ENCODE measurements at places on chromosomes 1 and 21.

GRCh38 chr1:226575739-226576378 is 27.3 kb downstream of the STUM start:
- DNase-seq = no peak

DNA sequence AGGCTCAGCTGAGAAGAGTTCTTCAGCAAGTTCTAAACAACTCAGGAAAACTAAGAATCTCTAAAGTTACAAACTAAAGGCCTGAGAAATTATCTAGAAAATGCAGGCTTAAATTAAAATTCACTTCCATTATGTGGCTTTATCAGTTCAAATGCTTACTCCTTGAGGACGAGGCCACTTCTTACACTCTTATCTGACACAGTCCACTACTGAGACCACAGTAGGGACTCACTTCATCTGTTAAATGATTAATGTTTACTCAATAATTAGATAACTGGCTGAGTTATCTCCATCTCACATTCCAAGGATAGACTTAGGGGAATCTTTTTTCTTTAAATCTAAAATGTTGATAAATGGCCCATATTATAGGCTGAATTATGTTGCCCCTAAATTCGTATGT is 1.6 kb downstream of the C1orf141 start:
- DNase-seq = no peak

DNA sequence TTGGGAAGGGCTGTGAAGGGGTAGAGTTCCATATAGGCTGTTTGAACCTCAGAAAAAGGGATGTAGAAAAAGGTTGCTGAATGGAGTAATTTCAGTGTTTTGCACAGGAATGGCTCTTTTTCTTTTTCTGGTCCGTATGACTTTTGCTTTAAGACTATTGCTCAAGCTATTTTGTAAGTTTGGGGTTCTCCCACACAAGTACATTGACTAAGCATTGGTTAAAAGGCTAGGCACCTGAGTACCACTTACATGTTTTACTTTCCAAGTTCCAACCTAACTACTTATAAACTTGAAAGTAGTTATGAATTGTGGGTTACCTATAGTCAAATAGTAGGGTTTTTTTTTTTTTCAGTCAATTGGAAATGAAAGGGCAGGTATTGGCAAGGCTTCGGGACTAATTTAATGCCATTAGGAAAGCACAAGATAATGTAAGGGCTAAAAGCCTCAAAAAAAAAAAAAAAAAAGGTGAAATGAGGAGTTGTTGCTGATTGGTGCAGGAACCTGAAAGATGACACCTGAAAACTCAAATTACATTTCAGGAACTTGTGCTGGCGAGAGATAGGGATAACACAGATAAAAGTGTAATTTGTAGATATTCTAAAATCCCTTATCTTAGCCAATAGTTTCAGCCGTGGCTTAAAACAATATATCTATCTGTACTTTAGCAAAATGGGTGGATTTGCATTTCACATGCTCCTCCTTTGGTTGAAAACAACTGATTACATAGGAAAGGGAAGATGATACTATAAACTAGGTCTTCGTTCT is 209.5 kb downstream of the RPS6KC1 start:
- DNase-seq = no peak

DNA sequence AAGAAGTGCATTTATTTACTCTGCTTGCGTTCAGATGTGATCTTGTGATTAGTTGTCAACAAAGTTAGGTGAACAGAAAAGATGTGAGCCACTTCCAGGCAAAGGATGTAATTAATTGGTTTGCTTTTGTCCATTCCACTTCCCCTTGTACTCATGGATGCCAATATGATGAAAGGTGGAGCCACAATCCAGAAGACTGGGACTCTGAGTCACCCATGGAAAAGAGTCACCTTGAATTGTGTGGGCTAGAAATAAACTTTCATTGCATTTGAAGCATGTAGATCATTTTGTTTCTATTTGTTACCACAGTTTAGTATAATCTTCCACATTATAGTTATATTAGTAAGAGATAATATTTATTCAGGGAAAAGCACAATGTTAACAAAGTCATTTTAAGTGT is 684.2 kb downstream of the LTN1 start:
- no peak for DNase-seq

GRCh38 chr1:66271904-66272254 is 262.1 kb upstream of the SGIP1 start:
- no peak for DNase-seq

- DNase-seq = no peak
Observed at GRCh38 chr1:176768532-176768931, 305.6 kb downstream of the PAPPA2 start.

DNA sequence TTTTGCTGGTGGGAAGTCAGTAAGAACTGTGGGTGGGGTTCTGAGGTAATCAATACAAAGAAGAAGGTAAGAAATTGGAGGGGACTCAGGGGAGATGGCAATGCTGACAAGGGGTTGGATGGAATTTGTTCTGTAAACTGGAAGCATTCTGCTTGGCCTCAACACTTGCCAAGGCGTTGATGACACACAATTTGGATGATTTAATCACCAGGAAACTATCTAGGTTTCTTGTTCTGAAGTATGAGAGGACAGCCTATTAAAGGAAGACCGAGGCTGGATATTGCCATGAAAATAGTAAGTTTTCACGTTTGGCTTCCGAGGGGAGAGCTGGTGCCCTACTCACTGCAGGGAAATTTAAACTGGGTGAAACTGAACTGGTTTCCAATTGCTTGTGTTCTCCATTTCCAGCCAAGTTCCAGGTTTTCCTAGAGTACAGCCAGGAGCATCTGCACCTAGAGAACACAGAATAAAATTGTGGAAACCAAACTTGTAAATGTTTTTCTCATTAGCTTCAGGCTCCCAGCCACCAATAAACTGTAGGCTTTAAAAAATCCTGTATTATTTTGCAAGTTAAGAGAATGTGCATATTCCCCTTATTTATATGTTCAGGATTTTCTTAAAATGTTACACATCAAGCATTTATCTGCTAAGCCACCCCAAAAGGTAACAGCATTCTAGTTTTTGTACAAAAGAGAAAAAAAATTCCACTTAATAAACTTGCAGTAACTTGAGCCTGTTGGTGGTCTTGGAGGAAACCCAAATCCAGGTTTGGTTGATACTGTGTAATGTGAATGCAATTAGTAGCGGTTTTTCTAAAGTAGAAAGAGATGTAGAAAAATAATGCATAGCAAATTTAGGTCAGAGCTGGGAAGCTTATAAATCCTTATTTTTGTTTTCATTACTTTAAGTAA is 53.8 kb downstream of the ROR1 start:
- DNase-seq = no peak

GRCh38 chr1:26784023-26784871 is 3.5 kb upstream of the PIGV start:
- DNase-seq = no peak

- DNase-seq = no peak
Observed at GRCh38 chr1:227395426-227396028, 77.2 kb upstream of the CDC42BPA start.

- DNase-seq = no peak
Observed at GRCh38 chr1:167483790-167484189, 34.5 kb downstream of the CD247 start.
